Uterus (tissue), 4 donors: ENCODE measurements at places on chromosomes 3 and 15. TPM values are rescaled to one million over a fixed set of nuclear protein-coding genes. Genes with fewer than 3 reads are reported as not detected.
A peak's percentile ranks its signal among the peaks of the same experiment; 100 is the strongest.

Gene SCAANT1
- total RNA-seq = not detected

Gene GRM2
- total RNA-seq = 0.48 TPM

DNA sequence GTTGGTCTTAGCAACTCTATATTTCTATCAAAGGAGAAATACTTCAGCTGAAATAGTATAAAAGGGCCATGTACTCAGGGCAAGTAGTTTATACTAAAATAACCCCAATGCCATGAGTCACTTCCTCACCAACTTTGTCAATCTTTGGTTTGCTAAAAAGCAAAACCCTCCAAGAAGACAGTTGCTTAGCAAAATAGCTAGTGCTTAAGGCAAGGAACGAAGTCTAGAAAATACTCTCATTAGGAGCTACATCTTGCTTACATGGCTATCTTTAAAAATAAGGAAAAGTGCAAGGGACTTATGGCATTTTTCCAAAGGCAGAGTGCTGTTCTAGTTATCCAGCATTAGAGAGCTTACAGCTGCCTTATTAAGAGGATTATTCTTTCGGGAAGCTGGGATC is 28.4 kb downstream of the P3H2 start:
- no peaks in the 10 kb centered on the region for H3K36me3 ChIP-seq
- no peaks in the 10 kb centered on the region for H3K4me1 ChIP-seq
- peak overlapping the region; percentile 68 for H3K27ac ChIP-seq
- no peaks in the 10 kb centered on the region for H3K27me3 ChIP-seq
- DNase-seq = no peak

GRCh38 chr3:186492385-186492984 is 51.7 kb downstream of the CRYGS start:
- no peaks in the 10 kb centered on the region for H3K36me3 ChIP-seq
- no peak for DNase-seq
- no peaks in the 10 kb centered on the region for H3K27me3 ChIP-seq
- H3K4me1 ChIP-seq = no peaks in the 10 kb centered on the region
- no peak overlapping the region for H3K4me3 ChIP-seq

DNA sequence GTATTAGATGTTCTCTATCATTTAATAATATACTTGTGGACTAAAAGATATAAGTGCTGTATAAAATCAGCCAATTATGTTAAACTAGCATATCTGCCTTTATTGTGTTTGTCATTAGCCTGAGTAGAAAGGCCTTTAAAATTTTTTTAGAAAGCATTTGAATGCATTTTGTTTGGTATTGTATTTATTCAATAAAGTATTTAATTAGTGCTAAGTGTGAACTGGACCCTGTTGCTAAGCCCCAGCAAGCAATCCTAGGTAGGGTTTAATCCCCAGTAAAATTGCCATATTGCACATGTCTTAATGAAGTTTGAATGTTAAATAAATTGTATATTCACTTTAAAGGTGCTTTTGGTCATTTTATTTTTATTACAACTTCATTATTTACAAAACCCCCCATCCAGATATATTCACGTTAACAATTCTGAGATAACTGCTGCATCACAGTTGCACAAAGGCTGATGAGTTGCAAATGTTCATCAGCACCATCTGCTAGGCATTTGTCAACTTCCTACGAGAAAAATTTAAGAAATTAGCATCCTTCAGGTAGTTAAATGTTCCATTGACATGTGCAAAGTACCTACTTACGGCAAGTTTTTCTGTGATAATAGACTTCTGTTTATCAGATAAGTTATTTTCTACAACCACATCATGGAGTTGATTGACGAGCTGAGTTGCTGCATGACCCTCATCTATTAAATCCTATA is 6.3 kb downstream of the EIF4A2 start:
- H3K27ac ChIP-seq = no peak overlapping the region
- H3K36me3 ChIP-seq = no peaks in the 10 kb centered on the region
- H3K27me3 ChIP-seq = no peaks in the 10 kb centered on the region
- DNase-seq = no peak
- no peaks in the 10 kb centered on the region for H3K4me1 ChIP-seq

- no peaks in the 10 kb centered on the region for H3K27me3 ChIP-seq
- no peak overlapping the region for H3K4me3 ChIP-seq
- no peaks in the 10 kb centered on the region for H3K36me3 ChIP-seq
- DNase-seq = no peak
- H3K4me1 ChIP-seq = no peaks in the 10 kb centered on the region
- H3K27ac ChIP-seq = no peak overlapping the region
Observed at GRCh38 chr3:17307482-17307881, 422.7 kb downstream of the PLCL2 start.

- H3K36me3 ChIP-seq = no peaks in the 10 kb centered on the region
- no peaks in the 10 kb centered on the region for H3K4me1 ChIP-seq
- no peak overlapping the region for H3K27ac ChIP-seq
- no peak overlapping the region for H3K4me3 ChIP-seq
- DNase-seq = no peak
Observed at GRCh38 chr3:166367947-166368533, 530.8 kb upstream of the BCHE start.

- H3K4me3 ChIP-seq = no peak overlapping the region
- no peaks in the 10 kb centered on the region for H3K27me3 ChIP-seq
- H3K27ac ChIP-seq = no peak overlapping the region
- DNase-seq = no peak
- H3K4me1 ChIP-seq = no peaks in the 10 kb centered on the region
Observed at GRCh38 chr15:43118286-43118685, 12.4 kb upstream of the UBR1 start.

DNA sequence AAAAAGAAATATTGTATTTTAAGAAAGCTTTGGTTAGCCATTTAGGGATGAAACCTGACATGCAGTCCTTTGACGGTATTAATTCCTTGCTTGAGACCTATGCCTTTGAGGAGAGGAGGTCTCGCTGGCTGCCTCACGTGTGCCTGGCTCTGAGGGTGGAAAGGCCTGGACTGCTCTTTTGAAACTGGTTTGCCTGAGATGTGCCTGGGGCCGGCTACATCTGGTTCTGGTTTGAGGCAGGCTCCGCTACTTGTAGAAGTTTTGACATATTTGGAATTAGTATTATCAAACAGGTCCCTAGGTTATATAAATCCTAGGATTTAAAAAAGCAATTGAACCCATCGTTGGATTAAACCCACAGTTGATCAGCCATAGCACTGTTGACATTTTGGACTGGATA is 6.5 kb downstream of the NISCH start:
- peaks cover under 1% of the 10 kb centered on the region for H3K4me1 ChIP-seq
- H3K27me3 ChIP-seq = no peaks in the 10 kb centered on the region
- no peak overlapping the region for H3K4me3 ChIP-seq
- H3K36me3 ChIP-seq = no peaks in the 10 kb centered on the region

GRCh38 chr15:94259863-94260262 is 28.5 kb downstream of the MCTP2 start:
- no peaks in the 10 kb centered on the region for H3K4me1 ChIP-seq
- H3K27ac ChIP-seq = no peak overlapping the region
- no peak overlapping the region for H3K4me3 ChIP-seq
- DNase-seq = no peak

GRCh38 chr15:90609242-90610180 is 79.8 kb downstream of the CRTC3 start:
- no peaks in the 10 kb centered on the region for H3K27me3 ChIP-seq
- H3K4me3 ChIP-seq = no peak overlapping the region
- DNase-seq = no peak
- peaks cover 4% of the 10 kb centered on the region for H3K4me1 ChIP-seq
- H3K36me3 ChIP-seq = no peaks in the 10 kb centered on the region
- peak overlapping the region; percentile 56 for H3K27ac ChIP-seq

DNA sequence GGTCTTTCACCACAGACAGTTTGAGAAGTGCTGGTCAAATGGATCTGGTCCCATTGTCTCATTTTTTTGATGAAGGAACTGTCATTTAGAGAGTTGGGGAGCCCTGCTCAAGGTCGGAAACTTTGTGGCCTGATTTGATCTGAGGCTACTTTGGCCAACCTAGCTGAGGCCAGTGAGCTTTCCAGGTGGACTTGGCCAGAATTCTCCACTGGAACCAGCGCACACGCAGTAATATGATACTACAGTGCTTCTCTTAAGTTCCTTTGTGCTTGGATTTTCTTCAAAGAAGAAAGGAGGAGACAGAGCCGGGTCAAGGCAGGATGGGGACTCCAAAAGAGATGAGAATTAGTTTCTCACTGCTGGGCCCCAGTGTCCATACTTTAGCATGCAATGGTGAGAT is 50.5 kb downstream of the CCNB2 start:
- no peak overlapping the region for H3K4me3 ChIP-seq
- H3K27me3 ChIP-seq = no peaks in the 10 kb centered on the region
- H3K36me3 ChIP-seq = no peaks in the 10 kb centered on the region
- no peak overlapping the region for H3K27ac ChIP-seq
- H3K4me1 ChIP-seq = no peaks in the 10 kb centered on the region

DNA sequence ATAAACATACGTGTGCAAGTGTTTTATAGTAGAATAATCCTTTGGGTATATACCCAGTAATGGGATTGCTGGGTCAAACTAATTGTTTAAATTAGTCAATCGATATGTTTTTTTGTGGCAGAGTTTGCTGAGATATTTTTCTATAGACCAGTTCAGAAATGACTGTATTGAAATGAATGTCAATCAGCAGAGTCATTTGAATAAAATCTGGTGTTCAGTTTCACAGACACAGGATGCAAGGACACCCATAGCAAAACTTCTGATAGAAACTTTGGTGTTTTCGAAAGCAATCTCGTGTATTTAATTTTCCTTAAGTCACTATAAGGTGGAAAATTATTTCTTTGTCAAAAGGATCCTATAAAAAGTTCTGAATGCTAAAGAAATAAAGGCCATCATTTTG is 434.4 kb downstream of the RAP2B start:
- H3K4me1 ChIP-seq = no peaks in the 10 kb centered on the region
- DNase-seq = no peak
- no peaks in the 10 kb centered on the region for H3K36me3 ChIP-seq
- H3K27me3 ChIP-seq = no peaks in the 10 kb centered on the region
- H3K4me3 ChIP-seq = no peak overlapping the region

DNA sequence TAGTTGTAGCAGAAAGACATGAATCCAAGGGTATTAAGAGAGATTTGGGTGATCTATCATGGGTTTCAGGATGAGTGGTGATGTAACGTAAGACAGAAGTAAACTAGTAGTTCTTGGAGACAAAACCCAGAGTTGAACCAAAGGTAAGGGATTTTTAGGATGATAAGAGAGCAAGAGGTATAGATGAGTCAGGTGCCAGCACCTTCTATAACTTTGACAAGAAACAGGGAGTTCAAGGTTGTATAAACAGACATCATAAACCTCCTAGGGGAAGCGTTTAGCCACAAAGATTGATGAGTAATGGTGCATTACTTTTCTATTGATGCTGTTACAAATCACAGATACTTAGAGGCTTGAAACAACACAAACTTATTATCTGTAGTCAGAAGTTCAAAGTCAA is 447.3 kb upstream of the ARHGEF26 start:
- no peaks in the 10 kb centered on the region for H3K27me3 ChIP-seq
- H3K4me1 ChIP-seq = no peaks in the 10 kb centered on the region
- H3K36me3 ChIP-seq = no peaks in the 10 kb centered on the region
- DNase-seq = no peak

DNA sequence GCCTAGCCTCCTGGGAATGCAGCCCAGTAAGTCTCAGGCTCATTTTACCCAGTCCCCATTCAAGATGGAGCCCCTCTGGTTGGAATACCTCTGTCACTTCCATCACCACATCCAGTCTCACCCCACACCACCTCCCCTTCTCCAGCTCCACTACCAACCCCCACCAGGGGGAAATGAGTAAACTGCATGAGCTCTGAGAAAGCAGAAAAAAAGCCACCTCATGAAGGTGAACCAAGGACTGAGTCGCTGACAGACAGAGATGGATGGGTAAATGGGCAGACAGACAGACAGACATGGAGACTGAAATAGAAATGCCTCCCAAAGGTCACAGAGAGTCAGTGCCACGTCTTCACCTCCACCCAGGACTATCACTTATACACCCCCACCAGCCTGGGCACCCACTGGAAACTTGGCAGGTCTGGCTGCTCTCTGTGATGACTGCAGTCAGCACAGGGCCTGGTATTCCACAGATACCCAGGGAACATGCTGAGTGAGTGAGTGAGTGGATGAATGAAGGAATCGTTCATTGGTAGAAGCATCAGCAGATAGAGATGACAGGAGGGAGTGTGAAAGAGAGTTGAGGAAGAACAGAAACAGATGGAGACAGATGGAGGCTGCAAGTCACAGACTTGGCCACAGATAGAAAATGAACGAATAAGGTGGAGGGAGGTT is 4.9 kb upstream of the LOXL1 start:
- H3K36me3 ChIP-seq = no peaks in the 10 kb centered on the region
- no peak overlapping the region for H3K27ac ChIP-seq
- peaks cover 5% of the 10 kb centered on the region for H3K4me1 ChIP-seq
- DNase-seq = no peak
- H3K4me3 ChIP-seq = no peak overlapping the region

DNA sequence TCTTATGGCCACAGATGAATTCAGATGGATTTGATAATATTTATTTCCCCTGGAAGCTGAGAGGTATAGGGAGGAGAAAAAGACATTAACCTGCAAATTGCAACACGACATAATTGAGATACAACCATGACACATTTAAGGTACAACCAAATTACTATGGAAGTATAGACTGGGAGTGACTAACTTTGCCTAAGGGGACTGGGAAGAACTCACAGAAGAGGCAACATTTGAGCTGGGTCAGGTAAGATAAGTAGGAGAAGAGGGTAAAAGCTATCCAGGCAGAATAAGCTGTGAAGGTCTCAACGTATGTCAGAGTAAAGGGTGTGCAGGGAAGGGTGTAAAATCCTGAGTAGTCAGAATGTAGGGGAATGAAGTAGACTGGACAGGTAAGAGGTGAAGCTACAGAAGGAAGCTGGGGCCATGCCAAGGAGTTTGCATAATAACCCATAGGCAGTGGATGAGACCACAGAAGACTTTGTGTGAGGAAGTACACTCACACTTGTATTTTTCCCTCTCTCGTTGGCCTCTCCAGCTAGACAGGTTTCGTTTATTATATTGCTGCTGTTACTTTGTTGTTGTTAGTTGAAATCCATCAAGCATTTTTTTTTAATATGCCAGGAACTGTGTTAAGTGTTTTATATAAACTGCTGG is 28.0 kb upstream of the PTX3 start:
- no peak for DNase-seq
- H3K36me3 ChIP-seq = no peaks in the 10 kb centered on the region
- H3K27ac ChIP-seq = no peak overlapping the region
- no peaks in the 10 kb centered on the region for H3K4me1 ChIP-seq
- no peaks in the 10 kb centered on the region for H3K27me3 ChIP-seq

GRCh38 chr3:98778852-98779413 is 15.8 kb downstream of the ST3GAL6 start:
- H3K27ac ChIP-seq = no peak overlapping the region
- H3K36me3 ChIP-seq = no peaks in the 10 kb centered on the region
- DNase-seq = peak; percentile 25
- no peaks in the 10 kb centered on the region for H3K4me1 ChIP-seq
